ENCODE measurements at places on chromosomes 4 and X. TPM values are rescaled to one million over a fixed set of nuclear protein-coding genes. Genes with fewer than 3 reads are reported as not detected.

DNA sequence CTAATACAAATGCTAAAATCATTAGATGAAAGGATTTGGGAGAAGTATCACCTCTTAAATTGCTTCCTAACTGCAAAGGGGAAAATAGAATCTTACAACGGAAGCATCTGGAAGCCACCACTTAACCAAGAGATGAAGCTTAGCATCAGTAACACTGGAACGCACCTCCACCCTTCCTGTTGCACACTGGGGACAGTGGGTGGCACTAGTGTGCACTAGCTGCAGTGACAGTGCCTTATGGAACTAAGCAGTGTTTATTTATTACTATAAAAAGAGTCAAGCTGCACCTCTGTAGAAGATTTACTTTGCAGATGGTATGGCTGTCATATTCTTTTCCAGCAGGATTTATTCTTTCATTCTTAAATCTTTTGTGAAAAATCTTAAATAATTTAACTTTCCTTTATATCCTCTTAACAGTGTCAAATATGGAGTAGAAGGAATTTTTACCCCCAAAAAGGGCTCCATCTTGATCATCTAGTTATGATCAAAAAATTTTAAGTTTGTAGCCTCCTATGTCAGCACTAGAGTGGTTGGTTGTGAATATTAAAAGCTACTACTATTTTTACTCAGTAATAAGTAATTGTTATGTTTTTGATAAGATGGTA lies 76.7 kb downstream of the SCD5 start:
- no peak for DNase-seq
- H3K4me3 ChIP-seq: no peak overlapping the region
- peak overlapping the region; percentile 52 for H3K27ac ChIP-seq
- peaks cover 3% of the 10 kb centered on the region for H3K36me3 ChIP-seq
- H3K27me3 ChIP-seq: no peaks in the 10 kb centered on the region

GRCh38 chr4:77446601-77447000 lies 159.0 kb upstream of the CXCL13 start:
- DNase-seq: no peak
- H3K27ac ChIP-seq: no peak overlapping the region
- H3K4me3 ChIP-seq: no peak overlapping the region
- H3K4me1 ChIP-seq: no peaks in the 10 kb centered on the region

GRCh38 chr4:108052558-108053120 lies 63.0 kb downstream of the HADH start:
- no peaks in the 10 kb centered on the region for H3K4me1 ChIP-seq
- H3K4me3 ChIP-seq: no peak overlapping the region
- H3K36me3 ChIP-seq: peaks cover 3% of the 10 kb centered on the region

Gene OCIAD2
- 41.5 TPM for total RNA-seq

DNA sequence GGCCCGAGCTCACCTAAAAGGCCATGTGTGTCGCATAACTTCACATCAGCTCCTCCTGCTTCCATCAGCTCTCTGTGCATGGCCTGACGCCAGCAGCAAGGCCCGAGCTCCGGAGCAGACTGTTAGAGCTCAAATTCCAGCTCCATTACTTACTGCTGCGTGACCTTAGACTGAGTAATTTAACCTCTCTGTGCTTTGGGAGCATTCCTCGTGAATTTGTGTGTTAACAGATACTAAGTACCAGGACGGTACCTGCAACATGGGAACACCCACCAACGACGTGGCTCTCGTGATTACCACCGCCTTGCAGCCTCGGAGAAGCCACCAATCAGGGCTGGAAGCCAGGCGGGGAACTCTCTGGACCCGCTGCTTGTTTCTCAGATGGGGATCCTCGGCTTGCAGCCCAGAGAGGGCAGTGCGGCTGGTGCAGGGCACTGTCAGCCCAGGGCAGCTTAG lies 12.9 kb downstream of the LETM1 start:
- H3K4me1 ChIP-seq: no peaks in the 10 kb centered on the region
- no peak overlapping the region for H3K27ac ChIP-seq
- no peak overlapping the region for H3K4me3 ChIP-seq
- no peak for DNase-seq
- H3K27me3 ChIP-seq: no peaks in the 10 kb centered on the region

Gene DCAF4L1
- total RNA-seq: 0.12 TPM

DNA sequence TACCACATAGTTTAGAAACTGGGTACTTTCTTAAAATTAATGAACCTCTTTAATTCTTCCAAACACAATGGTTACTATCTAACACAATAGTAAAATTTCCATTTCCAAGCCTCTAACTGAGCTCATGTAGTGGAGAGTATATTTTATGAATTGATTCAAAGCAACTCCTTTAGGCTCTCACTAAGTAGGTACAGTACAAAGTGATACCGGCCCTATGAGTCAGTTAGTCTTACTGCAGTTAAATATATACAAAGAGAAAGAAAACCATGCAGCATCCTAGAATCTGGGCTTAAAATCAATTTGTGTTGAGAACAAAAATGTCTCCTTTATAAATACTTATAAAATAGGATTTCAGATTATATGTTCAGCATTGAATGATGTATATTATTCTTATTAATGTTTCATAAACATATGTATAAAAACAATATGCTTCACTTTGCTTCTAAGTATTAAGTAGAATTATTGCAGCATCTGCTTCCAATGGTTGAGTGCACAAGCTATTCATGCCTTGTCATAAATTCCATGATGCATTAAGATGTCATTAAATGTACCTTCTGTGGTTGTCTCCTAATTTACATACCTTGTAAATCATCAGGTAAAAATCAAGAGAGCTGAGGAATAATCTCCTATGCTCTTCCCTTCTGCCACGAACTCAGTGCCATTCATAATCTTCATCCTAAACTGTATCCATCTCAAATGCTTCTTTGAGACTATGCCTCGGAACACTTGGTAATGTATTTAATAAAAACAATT lies 1037.8 kb downstream of the STPG2 start:
- no peaks in the 10 kb centered on the region for H3K4me1 ChIP-seq
- H3K4me3 ChIP-seq: no peak overlapping the region
- no peaks in the 10 kb centered on the region for H3K27me3 ChIP-seq
- no peak overlapping the region for H3K27ac ChIP-seq
- H3K36me3 ChIP-seq: no peaks in the 10 kb centered on the region

Gene GYPE
- not detected for total RNA-seq

Gene TKTL2
- total RNA-seq: not detected

- peaks cover 12% of the 10 kb centered on the region for H3K36me3 ChIP-seq
- no peak overlapping the region for H3K27ac ChIP-seq
- DNase-seq: no peak
- H3K27me3 ChIP-seq: no peaks in the 10 kb centered on the region
- H3K4me1 ChIP-seq: no peaks in the 10 kb centered on the region
These were observed 86.0 kb upstream of the PGRMC2 start for GRCh38 chr4:128373628-128374027.
